GM23248 (cell line): ENCODE measurements at places on chromosomes 1 and 21. TPM values are rescaled to one million over a fixed set of nuclear protein-coding genes. Genes with fewer than 3 reads are reported as not detected.

DNA sequence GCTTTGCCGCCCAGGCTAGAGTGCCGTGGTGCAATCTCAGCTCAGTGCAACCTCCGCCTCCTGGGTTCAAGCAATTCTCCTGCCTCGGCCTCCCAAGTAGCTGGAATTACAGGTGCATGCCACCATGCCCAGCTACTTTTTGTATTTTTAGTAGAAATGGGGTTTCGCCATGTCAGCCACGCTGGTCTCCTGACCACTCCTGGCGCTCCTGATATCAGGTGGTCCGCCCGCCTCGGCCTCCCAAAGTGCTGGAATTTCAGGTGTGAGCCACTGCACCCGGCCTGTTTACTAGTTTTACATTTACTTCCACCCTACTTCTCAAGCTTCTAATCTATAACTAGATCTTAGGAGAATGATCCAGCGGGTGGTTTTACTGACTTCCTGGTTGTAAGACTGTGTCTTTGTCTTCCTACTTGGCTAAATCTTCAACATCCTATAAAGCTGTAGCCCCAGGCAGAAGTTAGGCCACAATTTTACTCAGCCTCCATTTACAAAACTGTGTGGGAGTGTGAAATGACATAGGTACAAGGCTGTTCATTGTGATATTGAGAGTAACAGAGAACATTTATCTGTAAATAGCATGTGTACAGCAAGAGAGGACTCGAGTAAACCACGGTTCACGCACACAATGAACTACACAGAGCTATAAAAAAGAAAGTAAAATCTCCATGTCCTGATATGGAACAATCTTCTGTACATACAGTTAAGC is 9.6 kb upstream of the POU2F1 start:
- no peak for DNase-seq
- no peaks in the 10 kb centered on the region for H3K36me3 ChIP-seq
- no peaks in the 10 kb centered on the region for H3K4me1 ChIP-seq
- no peak overlapping the region for H3K4me3 ChIP-seq
- H3K27ac ChIP-seq, result no peak overlapping the region

DNA sequence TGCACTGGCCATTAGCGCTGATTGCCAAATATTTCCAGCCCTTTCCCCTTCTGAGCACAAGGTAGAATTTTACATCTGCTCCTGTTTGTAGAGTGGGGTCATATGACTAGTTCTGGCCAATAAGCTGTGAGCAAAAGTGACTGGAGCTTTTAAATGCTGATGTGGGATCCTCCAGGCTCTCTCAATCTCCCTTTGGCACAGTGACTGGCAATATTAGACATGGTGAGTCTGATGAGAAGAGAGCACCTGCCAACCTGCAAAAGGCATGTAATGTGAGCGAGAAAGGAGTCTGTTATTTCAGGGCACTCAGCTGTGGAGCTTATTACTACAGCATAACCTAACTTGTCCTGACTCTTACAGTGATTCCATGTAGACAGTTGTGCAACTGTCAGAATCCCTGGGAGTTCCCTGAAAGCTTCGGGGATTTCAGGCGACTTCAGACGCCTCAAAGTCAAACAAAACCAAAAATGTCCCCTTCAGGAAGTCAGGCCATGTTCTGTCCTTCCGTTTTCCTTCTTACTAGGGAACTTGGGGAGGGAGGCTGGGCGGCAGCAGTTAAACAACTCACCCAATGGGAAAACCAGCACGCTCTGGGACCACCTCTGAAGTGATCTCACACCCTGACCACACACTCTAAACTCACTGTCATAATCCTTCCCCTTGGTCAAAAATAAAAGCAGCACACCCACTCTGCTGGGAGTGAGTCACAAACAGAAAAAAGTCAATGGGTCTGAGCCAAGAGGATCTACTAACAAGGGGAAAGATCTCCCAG is 3.6 kb upstream of the RASSF5 start:
- H3K4me3 ChIP-seq, result no peak overlapping the region
- peaks cover 43% of the 10 kb centered on the region for H3K4me1 ChIP-seq
- H3K27ac ChIP-seq, result peak overlapping the region; percentile 74
- DNase-seq, result peak; percentile 96

- no peak overlapping the region for H3K27ac ChIP-seq
- peaks cover 20% of the 10 kb centered on the region for H3K36me3 ChIP-seq
- peak; percentile 17 for DNase-seq
- peak overlapping the region; percentile 90 for H3K4me3 ChIP-seq
Observed at GRCh38 chr1:246725191-246725590, 982 bp downstream of the SCCPDH start.

GRCh38 chr1:211495584-211495983 is 3.6 kb upstream of the RD3 start:
- no peak for DNase-seq
- peaks cover 12% of the 10 kb centered on the region for H3K27me3 ChIP-seq
- no peak overlapping the region for H3K4me3 ChIP-seq
- no peaks in the 10 kb centered on the region for H3K36me3 ChIP-seq

DNA sequence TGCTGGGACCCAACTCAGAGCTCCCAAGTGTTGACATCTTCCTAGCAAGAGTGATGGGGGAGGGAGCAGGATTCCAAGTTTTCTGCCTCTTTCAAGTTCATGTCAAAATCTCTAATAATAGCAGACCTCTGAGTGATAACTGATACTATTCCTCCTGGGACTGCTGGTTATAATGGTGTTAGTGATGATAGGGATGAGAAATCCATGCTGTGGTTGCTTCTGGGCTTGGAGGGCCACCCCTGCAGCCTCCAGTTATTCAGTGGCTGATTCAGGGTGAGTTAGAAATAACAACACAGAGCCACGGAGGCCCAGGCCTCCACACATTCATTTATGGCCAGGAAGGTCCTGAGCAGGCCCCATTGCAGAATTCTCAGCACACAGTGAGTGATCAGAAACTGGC is 40.6 kb upstream of the ARTN start:
- DNase-seq, result peak; percentile 53
- no peak overlapping the region for H3K4me3 ChIP-seq
- no peak overlapping the region for H3K27ac ChIP-seq
- no peaks in the 10 kb centered on the region for H3K27me3 ChIP-seq
- no peaks in the 10 kb centered on the region; the same call in 1 of the 2 replicates for H3K36me3 ChIP-seq

DNA sequence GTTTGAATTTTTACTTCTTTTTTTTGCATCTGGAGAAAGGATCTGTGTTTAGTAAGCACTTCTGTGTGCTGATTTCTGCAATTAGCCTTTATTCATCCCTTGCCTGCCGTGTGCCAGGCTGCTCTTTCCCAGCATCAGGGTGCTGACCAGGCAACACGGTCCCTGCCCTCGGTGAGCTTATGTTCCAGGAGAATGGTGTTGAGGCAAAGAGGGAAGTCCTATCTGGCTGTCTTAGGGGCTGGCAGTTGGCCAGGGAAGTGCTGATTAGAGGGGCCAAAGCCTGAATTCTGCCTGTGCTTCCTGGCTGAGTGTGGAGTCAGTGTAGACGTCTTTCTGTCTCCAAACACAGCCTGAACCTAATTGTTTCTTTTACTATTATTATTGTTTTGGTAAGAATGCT is 187.1 kb downstream of the CAMTA1 start:
- H3K27ac ChIP-seq, result no peak overlapping the region
- DNase-seq, result no peak
- H3K4me1 ChIP-seq, result peaks cover 9% of the 10 kb centered on the region; the same call in 1 of the 2 replicates
- no peak overlapping the region for H3K4me3 ChIP-seq

DNA sequence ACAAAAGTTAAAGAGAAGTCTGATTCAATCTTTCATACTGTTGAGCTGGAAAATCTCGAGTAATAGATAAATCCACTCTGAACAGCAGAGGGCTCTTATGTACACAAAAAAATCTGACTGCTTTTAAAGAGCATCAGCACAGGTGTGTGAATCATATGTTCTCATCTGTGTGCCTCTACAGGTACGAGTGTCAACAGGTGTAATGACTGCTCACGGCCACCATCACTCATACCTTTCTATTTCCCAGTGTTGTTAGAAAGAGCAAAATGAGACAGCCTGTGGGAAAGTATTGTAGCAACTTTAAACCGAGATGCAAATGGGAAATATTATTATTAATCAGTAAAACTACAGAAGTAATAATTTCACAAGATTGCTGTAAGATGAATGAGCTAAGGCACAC is 49.0 kb upstream of the SCAF4 start:
- H3K27me3 ChIP-seq, result no peaks in the 10 kb centered on the region
- H3K4me3 ChIP-seq, result no peak overlapping the region
- no peaks in the 10 kb centered on the region for H3K36me3 ChIP-seq

DNA sequence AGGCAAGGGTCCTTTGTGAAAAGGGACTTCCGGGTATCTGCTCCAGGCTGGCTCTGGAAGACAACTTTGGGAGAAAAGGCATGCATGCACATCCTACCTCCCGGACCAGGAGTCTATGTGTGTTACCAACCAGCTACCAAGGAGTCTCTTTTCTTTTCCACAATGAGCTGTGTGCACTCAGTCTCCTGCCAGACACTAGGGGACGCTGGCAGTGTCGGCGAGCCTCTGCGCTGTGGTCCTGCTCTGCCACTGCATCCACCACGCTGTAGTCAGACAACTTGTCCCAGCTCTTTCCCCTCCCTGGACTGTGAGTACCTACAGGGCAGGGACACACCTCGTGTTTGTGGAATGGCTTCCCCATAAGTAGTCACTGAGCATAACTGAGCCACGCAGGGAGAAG is 5.1 kb upstream of the SSR2 start:
- no peaks in the 10 kb centered on the region for H3K4me1 ChIP-seq
- no peak overlapping the region for H3K4me3 ChIP-seq
- no peaks in the 10 kb centered on the region for H3K36me3 ChIP-seq
- no peaks in the 10 kb centered on the region for H3K27me3 ChIP-seq
- peak; percentile 32 for DNase-seq

- H3K4me3 ChIP-seq, result peak overlapping the region; percentile 63
- no peaks in the 10 kb centered on the region for H3K27me3 ChIP-seq
- peak overlapping the region; percentile 53 for H3K27ac ChIP-seq
Observed at GRCh38 chr21:16279731-16280581, 550.2 kb downstream of the USP25 start.

DNA sequence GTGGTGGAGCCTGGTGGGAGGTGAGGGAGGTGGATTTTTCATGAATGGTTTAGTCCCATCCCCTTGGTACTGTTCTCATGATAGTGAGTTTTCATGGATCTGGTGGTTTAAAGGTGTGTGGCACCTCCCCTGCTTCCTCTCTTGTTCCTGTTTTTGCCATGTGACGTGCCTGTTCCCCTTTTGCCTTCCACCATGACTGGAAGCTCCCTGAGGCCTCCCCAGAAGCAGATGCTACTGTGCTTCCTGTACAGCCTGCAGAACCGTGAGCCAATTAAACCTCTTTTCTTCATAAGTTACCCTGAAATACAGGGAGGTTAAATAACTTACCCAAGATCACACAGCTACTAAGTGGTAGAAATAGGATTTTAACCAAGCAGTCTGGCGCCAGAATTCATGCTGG is 4.3 kb upstream of the HEYL start:
- H3K27ac ChIP-seq, result no peak overlapping the region
- no peak for DNase-seq
- H3K36me3 ChIP-seq, result no peaks in the 10 kb centered on the region
- H3K4me1 ChIP-seq, result peaks cover 20% of the 10 kb centered on the region
- no peaks in the 10 kb centered on the region for H3K27me3 ChIP-seq

DNA sequence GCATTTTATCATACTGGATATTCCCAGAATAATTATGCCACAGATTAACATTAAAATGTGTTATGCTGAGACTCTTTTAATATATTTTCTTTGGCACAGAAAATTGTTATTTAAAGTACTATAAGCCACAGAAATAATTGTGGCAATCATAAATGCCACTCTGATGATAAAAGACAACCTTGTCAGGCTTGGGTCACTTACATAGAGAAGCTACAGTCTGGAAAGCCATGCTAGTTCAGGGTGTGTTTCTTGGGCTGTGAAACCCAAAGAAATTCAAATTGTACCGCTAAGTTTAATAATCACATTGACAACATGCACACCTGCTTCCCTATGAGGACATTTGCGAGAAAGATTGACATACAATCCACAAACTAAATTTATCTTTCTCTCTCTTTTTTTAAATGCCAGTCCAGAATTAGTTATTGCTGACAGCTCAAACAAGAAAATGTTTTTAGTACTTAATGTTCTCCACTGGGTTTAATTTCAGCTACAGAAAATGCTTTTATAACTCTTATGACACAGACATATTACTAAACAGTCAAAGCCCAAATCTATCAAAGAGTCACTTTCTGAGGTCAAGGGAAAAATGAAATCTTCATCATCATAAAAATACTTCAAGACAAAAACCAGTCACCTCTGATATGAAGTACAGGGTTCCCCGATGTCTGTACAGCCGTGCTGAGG is 38.7 kb downstream of the TTC13 start:
- H3K4me3 ChIP-seq, result no peak overlapping the region
- no peak for DNase-seq
- peaks cover 5% of the 10 kb centered on the region; the same call in 1 of the 2 replicates for H3K4me1 ChIP-seq
- H3K36me3 ChIP-seq, result no peaks in the 10 kb centered on the region
- H3K27ac ChIP-seq, result no peak overlapping the region

Gene LYST
- total RNA-seq, result 5.9 and 9.0 TPM in 2 replicates

Gene OR2L3
- not detected in 2 replicates for total RNA-seq

Gene PADI2
- total RNA-seq, result 0.13 and 0.22 TPM in 2 replicates

Gene SPRR4
- total RNA-seq, result not detected in 2 replicates

Gene ACTN2
- not detected in 2 replicates for total RNA-seq
